ENCODE measurements at places on chromosomes 1 and 21.

DNA sequence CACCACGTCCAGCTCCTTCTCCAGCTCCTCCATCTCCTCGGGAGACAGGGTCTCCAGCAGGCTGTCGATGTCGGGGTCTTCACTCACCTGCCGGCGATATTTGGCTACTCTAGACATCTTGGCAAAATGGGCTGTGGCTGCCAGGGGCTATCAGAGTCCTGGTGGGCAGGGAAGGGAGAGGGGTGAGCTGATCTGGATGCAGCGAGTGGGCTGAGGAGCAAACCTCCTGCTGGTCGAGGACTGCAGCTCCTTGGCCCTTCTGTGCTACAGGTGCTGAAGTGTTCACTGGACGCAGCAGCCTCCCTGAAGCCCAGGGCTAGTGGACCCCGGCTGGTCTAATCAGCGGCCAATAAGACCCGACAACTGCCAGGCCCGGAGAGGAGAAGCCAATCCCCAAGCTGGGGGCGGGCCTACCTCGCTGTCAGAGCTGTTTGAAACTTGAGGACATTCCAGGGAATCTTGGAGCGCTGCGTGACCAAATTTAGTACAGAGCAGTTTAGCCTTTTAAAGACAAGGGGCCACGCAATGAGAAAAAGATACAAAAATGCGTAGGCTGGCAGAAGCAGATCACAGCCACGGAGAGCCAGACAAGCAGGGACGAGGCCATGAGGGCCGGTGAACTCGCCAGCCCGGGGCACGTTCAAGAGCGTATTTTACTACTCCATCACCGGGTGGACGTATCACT lies at the start of gene LMOD1:
LMOD1 (minus strand) TSS at position 325 of the 685 bp plus-strand sequence; CDS start at position 117, 208 bp downstream.
- DNase-seq, result no peak

GRCh38 chr21:45114072-45114471 lies 39.7 kb downstream of the ADARB1 start:
- no peak for DNase-seq

DNA sequence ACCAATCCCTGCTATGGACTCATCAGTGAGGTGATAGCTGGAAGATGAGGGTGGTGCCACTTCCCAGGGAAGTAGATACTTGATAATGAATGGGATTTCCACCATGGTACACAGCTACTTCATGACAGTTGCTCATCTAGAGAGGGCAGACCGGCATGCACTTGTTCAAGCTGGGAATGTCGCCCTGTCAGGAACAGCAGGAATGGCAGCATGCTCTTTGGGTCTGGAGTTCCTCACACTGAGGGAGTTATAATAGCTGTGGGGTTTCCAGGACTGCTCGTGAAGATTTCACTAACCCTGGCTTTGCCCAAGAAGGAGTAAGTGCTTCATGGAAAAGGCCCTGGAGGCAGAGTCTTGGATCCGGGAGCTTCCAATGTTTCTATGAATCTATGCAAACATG lies 129.2 kb downstream of the PSMG1 start:
- DNase-seq, result no peak

- DNase-seq, result no peak
These were observed 212.8 kb downstream of the LTN1 start for GRCh38 chr21:28779914-28780313.

- no peak for DNase-seq
These were observed 51.3 kb downstream of the UBE4B start for GRCh38 chr1:10084045-10084444.

GRCh38 chr1:32817815-32818786 lies 648 bp downstream of the S100PBP start:
- DNase-seq, result no peak

GRCh38 chr21:40270047-40270446 lies 402.8 kb downstream of the PCP4 start:
- DNase-seq, result no peak

- no peak for DNase-seq
These were observed 2.3 kb downstream of the PRXL2B start for GRCh38 chr1:2588661-2589430.

DNA sequence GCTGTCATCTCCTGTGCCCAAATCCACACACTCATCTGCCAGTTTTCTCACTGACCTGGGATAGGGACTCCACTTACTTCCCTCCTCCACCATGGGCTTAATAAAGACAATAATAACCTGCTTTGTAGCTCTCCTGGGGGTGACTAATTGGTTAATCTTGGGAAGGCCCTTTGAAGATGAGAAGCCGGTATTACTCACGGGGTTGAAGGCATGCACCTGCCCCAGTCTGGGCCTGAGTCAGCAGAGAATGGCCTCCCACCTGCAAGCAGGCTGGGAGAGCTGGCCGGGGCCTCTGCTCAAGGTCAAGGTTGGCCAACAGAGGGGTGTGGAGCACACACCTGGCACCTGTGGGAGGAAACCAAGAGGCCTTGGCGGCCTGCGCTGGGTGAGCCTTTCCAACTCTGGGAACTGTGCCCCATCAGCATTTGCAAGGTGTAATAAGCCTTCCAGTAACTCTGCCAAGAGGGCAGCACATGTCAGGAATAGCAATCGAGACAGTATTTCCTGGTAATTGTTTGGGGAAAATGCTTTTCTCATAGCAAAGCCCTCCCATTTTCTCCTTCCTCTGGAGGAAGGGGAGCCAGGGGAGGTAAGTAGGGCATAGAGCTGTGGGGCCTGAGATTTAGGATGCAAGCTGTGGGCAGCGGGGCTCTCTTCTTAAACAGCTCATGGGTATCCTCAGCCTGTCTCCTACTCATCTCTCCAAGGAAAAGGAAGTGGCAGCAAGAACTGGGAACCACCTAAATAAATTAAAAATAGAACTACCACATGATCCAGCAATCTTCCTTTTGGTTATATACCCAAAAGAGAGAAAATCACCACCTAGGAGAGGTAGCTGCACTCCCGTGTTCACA lies 49.0 kb downstream of the TOMM20 start:
- no peak for DNase-seq

DNA sequence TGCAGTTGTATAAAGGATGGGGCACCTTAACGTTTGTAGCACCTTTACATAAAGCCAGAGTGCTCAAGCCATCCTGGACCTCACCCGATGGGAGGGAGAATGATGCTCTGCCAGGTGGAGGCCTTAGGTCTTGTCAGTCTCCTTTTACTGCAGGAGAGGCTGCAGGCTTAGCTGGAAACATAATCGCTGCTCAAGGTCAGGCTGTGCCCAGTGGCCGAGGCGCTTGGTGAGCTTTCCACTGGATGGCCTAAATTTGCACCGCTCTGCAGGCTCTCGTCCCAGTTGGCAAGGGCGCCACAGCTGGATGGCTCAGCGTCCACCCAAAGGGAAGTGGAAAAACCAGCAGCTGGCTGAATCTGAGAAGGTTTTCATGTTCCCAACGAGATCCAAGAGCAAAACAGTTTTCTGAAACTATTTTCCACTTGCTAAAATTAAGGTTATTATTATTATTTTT lies 438.9 kb downstream of the CAMTA1 start:
- no peak for DNase-seq

GRCh38 chr1:208967334-208967733 lies 616.2 kb upstream of the CAMK1G start:
- DNase-seq, result no peak

GRCh38 chr1:17540255-17541001 lies 930 bp downstream of the ARHGEF10L start:
- no peak for DNase-seq

- no peak for DNase-seq
These were observed 1.3 kb upstream of the LAPTM5 start for GRCh38 chr1:30758785-30759380.

DNA sequence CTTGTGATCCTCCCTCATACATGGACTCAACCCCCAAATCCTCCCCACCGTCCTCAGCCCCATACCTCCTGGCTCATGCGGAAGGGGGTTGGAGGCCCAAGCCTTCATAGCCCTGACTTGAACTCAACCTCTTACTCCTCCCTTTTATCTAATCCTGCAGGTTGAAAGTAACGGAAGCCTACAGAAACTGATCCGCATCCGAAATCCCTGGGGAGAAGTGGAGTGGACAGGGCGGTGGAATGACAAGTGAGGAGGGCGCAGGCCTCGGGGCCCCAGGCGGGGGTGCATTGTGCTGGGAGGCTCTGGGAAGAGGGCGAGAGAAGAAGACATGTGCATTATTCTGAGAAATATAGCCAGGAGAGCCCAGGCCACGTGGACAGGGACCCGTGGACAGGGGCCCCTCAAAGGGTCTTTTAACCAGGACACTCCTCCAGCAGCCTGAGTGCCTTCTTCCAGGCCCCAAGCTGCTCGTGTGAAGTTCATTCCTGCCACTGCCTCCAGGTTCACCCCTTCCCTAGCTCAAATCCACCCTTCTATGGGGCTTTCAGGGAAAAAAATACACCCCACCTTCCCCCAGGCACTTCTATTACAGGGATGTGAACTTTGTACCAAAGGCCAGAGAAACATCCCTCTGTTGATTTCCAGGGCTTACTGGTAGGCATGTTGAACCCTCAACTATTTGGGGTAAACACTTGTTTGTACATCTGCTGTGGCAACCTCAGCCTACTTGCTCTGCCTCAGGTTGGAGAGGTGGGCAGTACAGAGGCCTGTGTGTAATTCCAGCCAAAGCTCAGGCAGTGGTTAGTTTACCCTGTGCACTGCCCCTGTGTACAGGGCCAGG lies 38.6 kb downstream of the CAPN2 start:
- DNase-seq, result no peak

GRCh38 chr21:45811136-45811535 lies 167.6 kb downstream of the PCBP3 start:
- DNase-seq, result no peak

DNA sequence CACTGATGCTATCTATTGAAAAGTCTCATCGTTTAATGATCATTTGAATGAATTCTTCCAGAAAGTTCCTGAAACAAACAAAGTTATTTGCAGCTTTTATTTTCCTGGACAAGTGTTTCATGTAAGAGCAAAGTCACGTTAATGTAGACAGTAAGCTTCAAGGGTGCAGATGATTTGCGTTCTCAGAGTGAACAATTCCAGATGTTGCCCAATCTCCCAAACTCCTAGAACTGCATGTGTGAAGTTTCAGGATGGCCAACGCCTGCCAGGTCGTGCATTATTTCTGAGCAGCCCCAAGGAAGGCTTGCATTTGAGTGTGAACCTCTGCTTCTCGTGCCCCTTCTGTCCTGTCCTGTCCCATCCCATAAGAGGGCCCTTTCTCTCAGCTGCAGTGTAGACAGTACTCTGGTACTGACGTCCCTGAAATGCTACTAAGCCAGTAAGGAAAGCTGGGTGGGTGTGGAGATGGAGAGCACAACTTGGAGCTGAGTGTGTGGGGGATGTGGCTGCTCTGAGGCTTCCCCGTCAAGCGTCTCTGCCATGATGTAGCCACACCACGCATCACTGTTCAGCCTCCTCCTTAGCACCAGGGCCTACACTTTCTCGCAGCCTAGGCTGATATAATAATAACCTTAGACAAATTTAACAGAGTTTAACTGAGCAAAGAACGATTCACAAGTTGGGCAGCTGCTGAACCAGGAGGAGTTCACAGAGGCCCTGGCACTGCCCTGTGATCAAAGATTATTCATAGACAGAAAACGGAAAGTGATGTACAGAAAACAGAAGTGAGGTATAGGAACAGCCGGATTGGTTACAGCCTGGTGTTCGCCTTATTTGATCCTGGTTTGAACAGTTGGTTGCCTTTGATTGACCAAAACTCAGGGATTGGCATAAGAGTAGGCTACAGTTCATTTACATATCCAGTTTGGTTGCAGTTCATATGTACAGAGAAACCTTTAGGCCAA lies 50.4 kb downstream of the RHOU start:
- no peak for DNase-seq

DNA sequence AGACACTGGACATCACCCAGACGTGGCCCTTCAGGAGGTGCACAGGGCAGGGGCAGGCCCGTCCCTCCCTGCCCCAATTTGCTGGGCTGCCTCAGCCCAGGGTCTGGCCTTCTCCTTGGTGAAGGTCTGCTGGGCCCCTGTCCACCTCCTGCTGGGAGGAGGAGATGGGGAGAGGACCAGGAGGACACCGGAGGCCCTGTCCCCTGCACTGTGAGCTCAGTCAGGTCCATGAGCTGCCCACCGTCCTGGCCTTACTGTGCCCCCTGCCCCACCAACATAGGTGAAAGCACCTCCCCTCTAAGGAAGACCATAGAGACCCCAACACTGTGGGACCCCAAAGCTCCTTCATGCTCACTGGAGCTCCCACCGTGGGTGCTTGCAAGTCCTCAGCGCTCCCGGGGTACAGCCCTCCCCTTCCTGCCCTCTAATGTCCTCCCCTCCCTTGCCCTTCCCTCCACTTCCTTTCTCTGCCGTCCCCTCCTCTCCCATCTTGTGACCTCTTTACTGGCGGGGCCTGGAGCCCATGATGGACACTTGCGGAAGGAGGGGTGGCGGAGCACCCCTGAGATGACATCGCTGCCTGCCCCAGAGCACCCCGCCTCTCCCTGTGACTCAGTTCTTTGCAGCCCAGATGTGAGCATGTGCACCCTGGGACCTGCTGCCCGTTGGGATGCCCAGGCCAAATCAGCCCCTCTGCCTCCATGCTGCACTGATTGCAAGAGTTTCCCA lies 4.6 kb downstream of the LRRC3 start:
- DNase-seq, result no peak

GRCh38 chr1:212967801-212968200 lies 17.5 kb downstream of the VASH2 start:
- no peak for DNase-seq

DNA sequence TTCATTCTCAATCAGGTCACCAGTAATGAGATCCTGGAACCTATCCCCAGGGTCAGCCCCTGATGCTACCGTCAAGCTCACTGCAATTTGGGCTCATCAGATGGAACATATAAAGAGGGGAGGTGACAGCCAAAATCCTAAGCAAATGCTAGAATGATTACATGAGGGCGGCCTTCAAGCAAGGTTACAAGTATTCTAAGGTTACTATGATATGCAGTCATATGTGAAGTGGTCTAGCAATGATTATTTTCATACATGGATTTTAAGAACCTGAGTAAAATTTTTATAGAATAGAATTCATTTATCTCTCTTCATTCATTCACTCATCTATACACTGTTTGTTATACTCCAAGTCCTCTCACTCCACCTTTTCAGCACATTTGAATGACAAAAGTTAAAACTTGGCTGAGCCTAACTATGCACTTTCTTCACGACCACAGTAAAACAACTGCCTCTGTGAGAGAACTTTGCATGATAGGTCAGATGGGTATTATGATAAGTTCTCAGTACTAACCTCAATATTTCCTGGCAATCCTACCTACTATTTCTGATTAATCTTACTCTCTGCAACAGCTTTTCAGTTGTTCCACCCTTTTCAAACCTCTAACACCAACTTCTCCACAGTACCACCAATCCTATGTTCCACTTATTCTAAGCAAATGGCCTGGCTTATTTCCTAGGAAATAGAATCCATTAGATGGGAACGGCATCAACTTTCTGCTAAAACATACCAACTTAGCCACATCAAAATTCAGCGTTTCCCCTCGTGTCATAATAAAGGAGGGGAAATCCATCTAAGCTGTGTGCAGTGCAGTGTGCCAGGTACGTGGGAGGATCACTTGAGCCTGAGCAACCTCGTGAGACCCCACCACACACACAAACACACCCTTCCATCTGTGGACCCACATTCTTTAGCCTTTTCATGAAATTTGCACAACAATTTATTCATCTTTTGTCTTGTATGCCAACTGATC lies 32.0 kb downstream of the LHX9 start:
- DNase-seq, result no peak

GRCh38 chr1:154698320-154699096 lies 90.5 kb upstream of the ADAR start:
- no peak for DNase-seq

Data from GOT3 (cell line).